ENCODE measurements at places on chromosomes 5 and 9.

DNA sequence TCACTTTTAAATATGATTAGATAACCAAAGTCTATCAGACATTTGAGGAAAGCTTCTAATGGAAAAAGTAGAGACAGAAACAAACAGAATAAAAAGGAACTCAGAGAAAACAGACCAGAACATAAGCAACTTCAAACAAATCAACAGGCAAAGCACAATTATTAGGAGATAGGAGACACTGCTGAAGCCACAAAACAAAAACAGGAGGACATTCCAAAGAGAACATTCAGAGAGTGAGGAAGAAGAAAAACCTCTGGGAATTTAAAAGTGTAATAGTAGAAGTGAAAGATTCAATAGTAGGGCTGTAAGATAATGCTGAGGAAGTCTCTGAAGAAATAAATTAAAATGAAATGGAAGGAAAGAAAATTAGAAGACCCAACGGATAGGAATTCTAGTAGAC, 83.2 kb upstream of the TBCA start:
- no peak for DNase-seq

DNA sequence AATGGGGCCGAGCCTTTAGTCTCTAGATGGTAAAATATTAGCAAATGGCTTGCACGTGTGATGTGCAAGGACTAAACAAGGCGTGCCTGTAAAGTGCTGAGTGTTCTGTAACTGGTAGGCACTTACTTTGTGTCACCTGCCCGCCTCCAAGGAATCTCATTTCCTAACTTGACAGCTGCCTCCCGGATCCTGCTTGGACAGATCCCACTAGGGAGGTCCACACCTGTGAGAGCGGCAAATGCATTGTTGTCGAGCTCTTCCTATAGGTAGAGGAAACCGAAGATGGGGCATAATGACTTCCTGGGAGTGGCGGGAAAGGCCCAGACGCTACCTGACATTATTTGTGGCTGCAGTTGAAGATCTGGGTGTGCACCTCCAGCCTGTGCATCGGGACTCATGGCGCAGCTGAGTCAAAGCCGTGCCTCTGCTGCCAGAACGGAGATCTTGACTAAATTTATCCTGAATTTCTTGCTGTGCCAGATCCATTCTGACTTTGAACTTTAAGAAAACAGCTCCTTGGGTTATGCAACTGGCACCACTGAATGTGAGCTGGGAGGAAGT, 79.8 kb downstream of the TENT4A start:
- no peak for DNase-seq

GRCh38 chr9:85142968-85143367, 473.4 kb downstream of the NTRK2 start:
- no peak for DNase-seq

- no peak for DNase-seq
Observed at GRCh38 chr9:81537964-81538363, 151.4 kb downstream of the TLE1 start.

DNA sequence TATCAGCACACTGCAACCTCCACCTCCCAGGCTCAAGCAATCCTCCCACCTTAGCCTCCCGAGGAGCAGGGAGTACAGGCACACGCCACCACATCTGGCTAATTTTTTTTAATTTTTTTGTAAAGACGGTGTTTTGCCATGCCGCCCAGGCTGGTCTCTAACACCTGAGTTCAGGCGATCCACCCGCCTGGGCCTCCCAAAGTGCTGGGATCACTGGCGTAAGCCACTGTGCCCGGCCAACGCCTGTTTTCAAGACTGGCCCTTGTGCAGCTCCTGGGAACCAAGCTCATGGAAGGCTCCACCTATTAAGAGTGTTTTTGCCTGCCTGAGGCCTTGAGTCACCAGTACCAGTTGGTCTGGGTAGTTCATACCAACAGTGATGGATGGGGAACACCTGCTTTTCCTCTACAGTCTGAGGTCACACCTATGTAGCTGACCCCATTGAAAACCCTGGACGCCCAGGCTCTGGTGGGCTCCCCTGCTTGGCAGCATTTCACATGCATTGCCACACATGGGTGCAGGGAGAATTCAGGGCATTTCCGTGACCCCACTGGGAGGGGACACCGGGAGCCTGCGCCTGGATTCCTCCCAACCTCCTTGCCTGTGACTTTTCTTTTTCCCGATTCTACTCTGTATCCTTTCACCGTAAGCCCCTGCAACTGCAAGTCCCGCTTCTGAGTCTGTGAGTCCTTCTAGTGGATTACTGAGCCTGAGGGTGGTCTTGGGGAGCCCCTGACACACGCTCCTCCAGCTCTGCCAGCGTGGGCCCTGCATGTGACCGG, 63.5 kb downstream of the ZNF354C start:
- DNase-seq, result no peak

DNA sequence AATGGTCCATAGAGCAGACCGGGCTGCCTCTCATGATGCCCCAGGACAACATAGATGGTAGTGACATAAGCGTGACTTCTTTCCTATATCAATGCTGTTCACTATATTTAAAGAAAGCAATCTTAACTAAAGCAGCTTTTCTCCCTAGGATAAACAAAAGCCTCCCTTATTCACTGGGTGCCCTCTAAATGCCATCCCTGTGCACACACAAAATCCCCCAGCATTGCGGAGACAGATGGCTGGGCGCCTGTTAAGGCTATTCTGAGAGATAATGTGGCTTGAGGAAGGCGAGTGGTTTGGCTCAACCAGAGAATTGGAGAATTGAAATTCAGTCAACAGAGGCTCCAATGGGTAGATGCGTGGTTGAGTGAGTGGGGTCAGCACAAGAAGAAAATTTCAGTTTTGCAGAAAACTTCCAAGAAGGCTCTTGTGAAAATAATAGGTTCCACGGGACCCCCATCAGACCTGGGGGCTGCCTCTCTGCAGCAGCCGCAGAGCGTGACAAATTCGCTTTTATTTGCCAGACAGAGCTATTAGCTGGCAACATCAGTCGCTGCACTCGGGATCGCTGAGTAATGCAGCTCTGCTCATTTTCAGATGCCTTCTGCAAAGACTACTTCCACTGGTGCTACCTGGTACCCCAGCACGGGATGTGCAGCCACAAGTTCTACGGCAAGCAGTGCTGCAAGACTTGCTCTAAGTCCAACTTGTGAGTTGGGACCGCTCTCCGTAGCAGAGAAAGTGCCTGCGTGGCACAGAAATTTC, 103.9 kb upstream of the ICE1 start:
- DNase-seq, result no peak

- no peak for DNase-seq
Observed at GRCh38 chr9:137452006-137452760, 7.0 kb downstream of the NSMF start.

GRCh38 chr5:149581192-149581861, at the start of gene ARHGEF37:
Gene ARHGEF37, plus strand, starts transcription at chr5:149581498. Its CDS starts 16,272 bp downstream, at chr5:149597770.
- DNase-seq, result no peak

GRCh38 chr5:137199201-137199600, 299.9 kb downstream of the SPOCK1 start:
- no peak for DNase-seq

GRCh38 chr5:159038907-159039306, 60.8 kb downstream of the EBF1 start:
- no peak for DNase-seq

DNA sequence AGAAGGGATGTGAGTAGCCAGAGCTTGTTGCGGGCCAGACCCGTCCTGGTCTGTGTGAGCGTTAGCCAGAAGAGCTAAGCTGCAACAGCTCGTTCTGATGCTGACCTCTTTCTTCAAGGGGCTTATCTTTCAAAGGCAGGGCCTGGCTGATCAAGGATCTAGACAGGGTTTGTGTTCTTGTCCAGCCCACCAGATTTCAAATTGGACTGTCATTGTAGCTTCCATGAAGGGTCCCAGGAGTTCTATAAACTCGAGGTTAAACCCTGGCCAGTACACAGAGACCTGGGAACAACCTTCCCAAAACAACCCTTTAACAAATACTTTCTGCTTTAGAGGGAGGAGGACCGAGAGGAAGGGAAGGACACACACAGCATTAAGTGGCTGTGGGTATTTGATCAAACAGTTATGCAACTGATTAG, 153.0 kb upstream of the TUT7 start:
- no peak for DNase-seq

DNA sequence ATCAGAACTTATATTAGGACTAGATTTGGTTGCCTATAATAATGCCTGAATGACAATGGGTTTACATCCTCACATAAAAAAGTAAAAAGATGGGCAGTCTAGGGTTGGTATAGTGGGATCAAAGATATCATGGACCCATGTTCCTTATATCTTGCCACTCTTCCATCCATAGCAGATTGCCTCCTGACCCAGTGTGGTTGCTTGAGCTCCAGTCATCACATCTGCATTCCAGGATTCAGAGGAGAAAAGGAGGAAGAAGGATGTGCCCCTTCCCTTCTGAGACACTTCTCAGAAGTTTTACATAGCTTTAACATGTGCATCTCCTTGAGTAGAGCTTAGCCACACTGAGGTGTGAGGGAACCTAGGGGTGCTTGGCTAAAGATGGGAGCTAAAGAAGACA, 22.9 kb downstream of the RALGPS1 start:
- DNase-seq, result no peak

GRCh38 chr5:54094706-54095105, 215.7 kb downstream of the ARL15 start:
- no peak for DNase-seq

DNA sequence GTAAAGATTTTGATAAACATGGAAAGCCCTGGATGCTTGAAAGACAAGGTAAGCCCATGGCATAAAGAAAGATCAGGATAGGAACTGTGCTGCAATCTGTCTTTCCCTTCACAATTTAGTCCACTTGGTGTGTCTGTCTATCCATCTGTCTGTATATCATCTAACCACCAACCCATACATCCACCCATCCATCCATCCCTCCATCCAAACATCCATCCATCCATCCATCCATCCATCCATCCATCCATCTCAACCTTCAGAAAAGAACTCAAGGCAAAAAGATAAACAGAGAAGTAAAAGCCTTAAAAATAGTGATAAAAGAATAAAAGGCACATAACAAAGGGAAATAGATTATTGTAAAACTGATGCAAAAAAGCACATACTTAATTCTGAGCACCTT, 15.1 kb upstream of the TRIO start:
- no peak for DNase-seq

DNA sequence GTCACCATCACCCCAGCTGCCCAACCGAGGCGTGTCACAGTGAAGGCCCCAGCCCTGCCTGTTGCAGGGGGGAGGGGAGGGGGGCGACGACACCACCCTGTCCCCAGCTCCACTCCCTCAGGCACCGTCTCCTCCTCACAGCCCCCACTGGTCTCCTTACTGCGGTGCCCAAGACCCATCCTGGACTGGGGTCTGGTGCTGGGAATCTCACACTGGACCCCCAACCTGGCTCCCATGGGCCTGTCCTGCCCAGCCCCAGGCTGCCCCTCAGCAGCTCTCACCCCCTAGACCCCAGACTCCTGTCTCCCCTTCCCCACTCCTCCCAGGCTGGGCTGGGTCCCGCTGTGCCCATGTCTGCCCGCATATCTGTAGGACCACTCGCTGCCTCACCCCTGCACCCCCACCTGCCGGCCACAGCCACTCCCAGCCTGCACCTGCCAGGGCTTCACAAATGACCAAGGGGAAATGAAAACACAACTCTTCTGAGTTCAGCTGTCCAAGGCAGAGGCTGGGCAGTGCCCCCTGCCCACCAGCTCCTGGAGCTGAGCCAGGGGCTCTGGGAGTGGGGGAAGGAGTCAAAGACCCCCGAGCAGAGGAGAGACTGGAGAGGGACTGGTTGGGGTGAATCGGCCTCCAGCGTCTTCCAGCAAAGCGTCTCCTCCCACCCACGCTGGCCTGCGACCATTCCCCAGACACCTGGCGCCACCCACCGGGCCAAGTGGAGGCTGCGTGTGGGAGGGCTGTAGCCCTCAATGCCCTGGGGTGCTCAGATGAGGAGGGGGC, 32.6 kb upstream of the EGFL7 start:
- no peak for DNase-seq

DNA sequence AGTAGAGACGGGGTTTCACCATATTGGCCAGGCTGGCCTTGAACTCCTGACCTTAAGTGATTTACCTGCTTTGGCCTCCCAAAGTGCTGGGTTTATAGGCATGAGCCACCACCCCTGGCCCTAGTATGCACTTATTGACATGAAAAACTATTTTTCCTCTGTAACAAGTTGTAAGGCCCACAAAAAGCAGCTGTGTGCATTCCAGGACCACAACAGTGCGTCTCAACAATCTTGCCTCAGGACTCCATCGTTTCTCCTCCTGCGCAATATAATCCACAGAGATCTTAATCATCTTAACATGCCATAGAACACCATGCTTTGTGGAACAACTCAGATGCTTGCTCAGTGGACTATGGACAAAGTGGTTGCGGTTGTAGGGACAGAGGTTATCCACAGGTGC, 10.2 kb downstream of the OR2V1 start:
- DNase-seq, result no peak

GRCh38 chr5:6491196-6491918, 42.7 kb downstream of the UBE2QL1 start:
- DNase-seq, result no peak

DNA sequence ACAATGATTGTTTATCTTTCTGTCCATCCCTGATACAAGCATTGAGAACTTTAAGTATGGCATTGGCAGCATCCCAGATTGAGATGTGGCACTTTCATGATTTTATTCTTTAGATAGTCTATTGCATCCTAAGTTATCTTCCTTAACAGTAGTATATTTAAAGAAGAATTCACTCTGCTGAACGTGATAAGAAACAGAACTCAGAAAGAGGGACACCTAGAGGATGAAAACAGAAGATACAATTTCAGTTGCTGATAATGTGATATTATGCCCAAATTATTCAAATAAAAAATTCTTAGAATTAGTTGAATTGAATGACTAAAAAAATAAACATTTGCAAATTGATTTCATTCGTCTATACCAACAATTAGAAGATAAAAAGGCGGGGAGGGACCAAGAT, 218.1 kb upstream of the DMRTA1 start:
- DNase-seq, result no peak

- no peak for DNase-seq
Observed at GRCh38 chr9:86655147-86655546, 292.2 kb downstream of the GAS1 start.

DNA sequence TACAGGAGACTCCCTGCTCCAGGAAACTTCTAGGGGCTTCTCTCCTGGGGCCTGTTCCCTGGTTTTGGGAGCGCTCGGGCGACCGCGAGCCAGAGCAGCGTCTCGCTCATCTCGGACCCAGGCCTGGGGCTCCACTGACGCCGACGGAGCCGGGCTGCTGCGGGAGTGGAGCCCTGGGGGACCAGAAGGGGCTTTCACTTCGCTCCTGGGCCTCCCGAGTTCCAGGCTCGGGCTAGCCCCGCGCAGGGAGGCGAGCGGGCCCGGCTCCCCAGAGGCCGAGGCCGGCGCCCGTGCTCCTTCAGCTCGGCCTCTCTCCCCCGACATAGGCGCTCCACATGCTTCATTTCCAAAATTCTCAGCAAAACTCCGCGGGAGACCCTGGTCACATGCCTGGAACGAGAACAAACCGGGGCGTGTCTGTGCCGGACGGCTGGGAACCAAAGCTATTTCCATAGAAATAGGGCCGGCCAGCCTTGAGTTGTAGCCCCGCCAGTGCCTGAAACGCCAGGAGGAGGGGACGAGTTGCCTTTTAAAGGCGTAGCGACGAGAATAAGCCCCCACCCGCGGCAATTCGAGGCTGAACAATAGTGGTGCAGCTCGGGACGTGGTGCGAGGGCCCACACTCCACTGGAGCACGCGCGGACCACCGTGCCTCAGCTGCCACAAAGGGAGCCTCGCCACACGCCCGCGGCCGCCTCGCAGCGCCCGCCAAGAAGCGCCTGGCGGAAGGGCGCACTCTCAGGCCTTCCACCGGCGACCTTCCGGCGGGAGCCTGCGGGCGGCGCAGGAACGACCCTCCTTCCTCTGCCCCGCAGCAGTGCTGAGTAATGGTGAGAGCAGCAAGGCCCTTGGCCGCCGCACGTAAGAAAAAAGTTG, 1.1 kb upstream of the G3BP1 start:
- no peak for DNase-seq

GRCh38 chr9:87276327-87276841, 221.3 kb upstream of the DAPK1 start:
- DNase-seq, result no peak

All from stimulated activated CD8-positive, alpha-beta memory T cell treated with anti-CD3 and anti-CD28 coated beads, Interleukin-4, amount 100 ng/mL, for 4 hours (primary cell).